ENCODE measurements at places on chromosomes 6 and 20.

DNA sequence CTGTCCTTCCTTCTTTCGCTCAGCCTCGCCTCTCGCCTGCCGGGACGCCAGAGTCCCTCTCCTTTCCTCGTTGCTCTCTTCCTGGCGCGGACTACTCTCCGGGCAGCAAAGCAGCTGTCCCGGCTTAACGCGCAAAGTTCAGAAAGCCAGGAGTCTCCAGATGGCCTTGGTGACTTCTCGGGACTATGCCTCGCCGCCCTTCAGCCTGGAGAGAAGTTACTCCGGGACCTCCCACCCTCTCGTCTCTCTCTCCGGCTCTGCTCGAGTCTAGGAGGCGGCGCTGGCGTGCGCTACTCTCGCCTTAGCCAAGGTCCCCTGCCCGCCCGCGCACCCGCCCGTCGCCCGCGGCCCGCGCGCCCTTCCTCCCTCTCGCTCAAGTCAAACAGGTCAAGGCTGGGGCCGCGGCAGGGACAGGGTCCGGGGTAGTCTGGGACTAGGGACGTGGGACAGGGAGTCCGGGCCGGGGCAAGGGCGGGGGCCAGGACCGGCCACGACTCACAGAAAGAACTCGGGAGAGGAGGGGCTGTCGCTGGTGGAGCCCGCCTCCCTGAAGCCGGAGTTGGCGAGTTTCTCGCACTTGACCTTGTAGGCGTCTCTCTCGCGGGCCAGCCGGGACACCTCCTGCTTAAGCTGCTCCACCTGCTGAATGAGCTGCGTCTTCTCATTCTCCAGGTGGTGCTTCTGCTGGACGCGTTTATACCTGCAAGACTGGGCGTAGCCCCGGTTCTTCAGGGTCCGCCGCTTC is 1.5 kb downstream of the MAFB start:
- peak; percentile 20 for DNase-seq

GRCh38 chr6:18087396-18088165 is 34.9 kb downstream of the NHLRC1 start:
- DNase-seq: no peak

- no peak for DNase-seq
These were observed 191.3 kb downstream of the OR2B2 start for GRCh38 chr6:27720607-27721580.

GRCh38 chr6:161353208-161353613 is 79.3 kb upstream of the AGPAT4 start:
- no peak for DNase-seq

DNA sequence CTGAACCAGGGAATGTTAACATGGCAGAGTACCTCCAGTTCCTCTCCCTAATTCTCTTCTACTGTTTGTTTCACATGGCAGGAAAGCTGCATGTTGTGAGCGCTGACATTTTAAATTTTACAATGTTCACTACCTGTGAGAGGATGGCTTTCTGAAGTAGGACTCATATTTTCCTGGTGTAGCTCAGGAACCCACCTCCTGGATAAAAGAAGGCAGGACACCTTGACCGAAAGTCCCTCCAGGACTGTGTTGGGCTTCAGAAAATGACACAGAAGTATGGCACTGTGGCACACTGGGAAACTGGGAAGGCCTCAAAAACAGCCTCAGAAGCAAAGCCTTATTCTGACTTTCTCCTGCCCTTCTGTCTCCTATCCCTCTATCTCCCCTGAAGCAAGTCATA is 33.3 kb downstream of the PTPRK start:
- DNase-seq: no peak

GRCh38 chr6:156449128-156449527 is 328.1 kb upstream of the ARID1B start:
- DNase-seq: no peak

DNA sequence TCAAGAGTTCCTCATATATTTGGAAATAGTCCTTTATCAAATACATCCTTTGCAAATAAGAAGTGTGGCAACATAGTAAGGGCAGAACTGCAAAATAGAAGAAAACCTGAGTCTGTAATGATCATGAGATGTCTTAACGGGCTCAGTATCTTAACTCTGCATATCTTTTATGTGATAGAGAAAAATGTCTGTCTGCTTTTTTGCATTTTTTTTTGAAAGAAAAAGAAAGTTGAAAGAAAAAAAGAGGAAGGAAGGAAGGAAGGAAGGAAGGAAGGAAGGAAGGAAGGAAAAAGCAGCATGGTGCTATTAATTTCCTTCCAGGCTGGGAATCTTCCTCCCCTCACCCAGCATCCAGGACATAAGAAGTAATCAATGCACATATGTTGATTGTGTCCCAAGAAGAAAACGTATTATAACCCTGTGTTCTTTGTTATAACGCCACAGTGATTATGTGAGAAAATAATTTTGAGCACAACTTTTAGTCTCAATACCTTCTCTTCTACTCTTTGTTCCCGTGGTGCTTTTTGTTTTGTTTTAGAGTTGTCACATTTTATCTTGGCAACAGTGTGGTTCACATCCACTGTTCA is 58.7 kb upstream of the PCSK2 start:
- no peak for DNase-seq

DNA sequence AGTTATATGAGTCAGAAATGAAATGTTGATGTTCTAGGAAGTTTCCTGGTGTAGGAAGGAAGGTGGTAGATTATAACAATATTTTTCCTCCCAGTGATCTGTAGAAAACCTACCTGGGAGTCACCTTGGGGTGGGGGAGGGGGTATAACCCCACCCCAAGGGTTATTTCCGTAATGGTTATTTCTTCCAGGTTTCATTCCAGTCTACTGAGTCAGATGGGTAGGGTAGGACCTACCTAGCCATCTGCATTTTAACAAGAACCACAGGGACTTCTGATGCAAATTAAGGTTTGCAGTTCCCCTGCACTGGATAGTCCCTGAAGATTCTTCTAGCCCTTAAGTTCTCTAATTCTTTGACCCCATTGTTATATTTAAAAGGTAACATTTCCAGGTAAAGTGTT is 88.9 kb downstream of the ARMC2 start:
- no peak for DNase-seq

DNA sequence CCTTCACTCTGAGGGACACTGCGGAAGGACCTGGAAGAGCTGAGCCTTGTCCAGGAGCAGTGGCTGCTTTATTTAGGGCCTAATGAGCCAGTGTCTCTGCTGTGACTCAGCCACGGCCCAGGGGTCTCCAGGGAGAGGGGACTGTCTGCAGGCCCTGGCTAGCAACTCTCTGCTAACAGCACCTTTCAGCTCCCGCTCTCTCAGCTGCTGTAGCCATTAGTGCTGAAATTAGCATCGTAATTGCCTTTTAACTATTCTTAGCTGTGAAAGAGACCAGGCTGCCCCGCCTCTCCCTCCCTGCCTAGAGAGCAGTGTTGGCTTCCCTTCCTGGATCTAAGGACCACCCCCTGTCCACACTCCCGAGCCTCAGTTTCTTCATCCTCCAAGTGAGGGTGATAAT is 53.1 kb upstream of the SLC32A1 start:
- DNase-seq: no peak

DNA sequence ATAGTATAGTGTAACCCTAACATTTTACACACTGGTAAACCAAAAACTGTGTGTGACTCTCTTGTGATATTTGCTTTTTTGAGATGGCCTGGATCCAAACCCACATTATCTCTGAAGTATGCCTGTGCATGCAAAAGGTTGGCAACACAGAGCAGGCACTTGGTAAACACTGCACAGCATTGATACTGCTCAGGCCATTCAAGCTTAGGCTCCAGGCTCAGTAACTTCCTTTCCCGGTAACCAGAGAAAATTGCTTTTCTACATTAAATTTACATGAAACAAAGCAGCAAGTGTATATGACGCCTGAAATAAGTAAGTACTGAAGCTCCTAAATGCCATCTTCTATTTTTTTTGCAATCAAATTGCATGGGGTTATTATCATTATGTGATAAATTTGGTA is 205.7 kb downstream of the EPM2A start:
- DNase-seq: no peak

DNA sequence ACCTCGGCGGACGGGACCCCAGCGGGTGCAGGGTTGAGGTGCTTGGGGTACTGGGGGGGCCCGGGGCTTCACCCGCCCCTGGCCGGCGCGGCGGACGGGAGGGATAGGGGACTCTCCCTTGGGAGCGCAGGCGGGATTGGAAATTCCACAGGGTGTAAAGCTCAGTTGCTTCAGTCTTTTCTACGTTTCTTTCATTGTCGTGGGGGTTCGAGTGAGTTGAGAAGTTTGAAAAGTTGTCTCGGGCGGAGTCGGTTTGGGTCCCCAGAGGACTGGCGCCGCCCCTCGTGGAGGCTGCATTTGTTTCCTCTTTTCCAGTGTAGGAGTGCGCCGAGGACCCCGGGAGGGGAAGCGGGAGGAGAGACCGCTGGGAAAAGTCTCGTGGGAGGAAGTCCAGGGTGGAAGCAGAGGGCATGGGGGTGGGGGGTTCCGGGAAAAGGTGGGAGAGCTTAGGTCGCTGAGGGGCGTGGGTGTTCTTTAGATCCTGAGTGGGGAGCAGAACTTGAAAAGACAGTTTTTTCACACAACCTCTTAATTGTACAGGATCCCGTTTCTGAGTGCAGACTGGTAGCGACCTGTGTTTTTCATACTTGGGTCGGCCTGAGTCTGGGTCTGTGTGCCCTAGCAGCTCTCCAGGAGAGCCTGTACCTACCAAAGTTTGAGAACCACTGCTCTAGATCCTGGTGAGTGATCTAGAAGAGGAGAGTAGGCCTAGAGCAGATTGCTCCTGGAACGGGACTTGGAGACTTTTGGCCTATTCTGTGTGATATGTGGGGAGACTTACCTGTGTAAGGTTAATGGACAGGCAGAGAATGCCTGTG is 495 bp downstream of the FAM83B start:
- peak; percentile 22 for DNase-seq

GRCh38 chr6:83590416-83590815 is 78.1 kb downstream of the PRSS35 start:
- no peak for DNase-seq

GRCh38 chr6:161677188-161677587 is 403.3 kb upstream of the AGPAT4 start:
- no peak for DNase-seq

DNA sequence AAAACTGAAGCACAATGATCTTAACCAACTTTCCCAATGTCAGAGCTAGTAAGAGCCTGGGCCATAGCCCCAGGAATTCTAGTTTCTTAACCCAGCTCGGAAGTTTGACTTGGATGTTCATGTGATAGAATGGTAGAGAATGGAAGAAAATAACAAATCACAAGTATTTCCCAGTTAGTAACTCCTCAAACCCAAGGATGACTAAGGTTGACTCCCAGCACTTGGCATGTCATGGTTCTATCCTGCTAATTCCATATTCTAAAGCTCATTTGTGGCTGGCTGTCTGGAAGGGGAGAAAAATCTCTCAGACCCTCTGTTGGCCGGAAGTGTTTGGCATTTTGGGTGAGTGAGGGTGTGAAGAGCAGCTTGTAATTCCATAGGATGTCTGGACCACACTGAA is 248.7 kb downstream of the RFPL4B start:
- DNase-seq: no peak

- no peak for DNase-seq
These were observed 42.8 kb upstream of the ID1 start for GRCh38 chr20:31562241-31562640.

GRCh38 chr20:32089637-32090362 is 19.7 kb upstream of the TM9SF4 start:
- no peak for DNase-seq

GRCh38 chr6:41040101-41040939 is 1.3 kb upstream of the UNC5CL start:
- no peak for DNase-seq

DNA sequence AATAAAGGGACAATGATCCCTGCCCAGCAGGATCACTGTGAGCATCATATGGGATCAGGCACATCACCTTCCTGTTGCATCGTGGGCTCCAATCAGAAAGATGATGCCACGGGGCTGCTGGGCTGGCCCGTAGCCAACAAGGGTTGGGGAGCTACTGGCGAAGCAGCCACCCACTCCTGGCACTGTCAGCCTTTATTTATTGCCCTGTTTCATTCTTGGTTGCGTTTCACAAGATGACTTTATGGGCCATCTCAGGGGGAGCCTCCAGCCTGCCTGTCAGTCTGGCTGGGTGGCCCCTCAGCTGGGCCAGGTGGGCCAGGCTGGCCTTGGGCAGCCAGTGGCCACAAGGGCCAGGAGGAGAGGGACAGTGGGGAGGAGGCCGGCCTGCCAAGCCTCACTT is 17.3 kb downstream of the VSTM2L start:
- DNase-seq: no peak

DNA sequence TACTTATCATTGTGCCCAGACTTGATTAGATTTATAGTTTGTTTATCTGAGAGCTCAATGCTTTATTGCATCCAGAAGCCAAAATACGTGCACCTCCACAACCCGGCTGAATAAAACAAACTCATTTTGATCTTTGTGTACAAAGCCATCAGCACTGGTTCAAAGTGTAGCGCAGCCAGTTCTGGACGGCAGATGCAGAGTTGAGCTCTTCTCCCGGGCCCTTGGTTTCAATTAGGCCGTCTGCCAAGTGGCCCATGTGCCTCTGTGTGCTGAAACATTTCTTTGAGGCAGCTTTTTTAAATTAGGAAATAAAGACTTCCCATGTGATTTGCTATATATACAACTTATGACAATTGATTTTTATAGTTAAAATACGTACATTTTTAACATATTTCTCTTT is 96.2 kb upstream of the RSPO3 start:
- peak; percentile 51 for DNase-seq

GRCh38 chr6:108133594-108134179 is 32.1 kb upstream of the NR2E1 start:
- DNase-seq: peak; percentile 90

- DNase-seq: peak; percentile 25
These were observed 797 bp upstream of the ZNF133 start for GRCh38 chr20:18287546-18287914.

GRCh38 chr6:149154261-149154821 is 163.2 kb upstream of the TAB2 start:
- no peak for DNase-seq

DNA sequence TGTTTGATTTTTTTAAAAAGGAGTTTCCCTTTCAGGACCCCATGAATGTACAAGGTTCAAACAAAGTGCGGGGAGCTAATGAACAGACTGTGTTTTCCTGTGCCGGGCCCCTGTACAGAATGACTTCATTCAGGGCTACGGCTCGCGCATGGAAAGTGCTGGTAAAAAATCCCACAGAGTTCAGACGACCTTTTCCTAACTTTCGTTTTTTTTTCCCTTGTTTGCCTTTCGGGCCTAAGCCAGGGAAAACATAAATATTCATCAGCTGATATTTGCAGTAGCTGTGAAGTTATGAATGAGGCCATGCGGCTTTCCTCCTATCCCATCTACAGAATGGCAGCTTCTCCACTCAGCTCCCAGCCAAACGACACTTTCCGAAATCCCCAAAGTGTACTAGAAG is 74.0 kb downstream of the HAO1 start:
- DNase-seq: no peak

DNA sequence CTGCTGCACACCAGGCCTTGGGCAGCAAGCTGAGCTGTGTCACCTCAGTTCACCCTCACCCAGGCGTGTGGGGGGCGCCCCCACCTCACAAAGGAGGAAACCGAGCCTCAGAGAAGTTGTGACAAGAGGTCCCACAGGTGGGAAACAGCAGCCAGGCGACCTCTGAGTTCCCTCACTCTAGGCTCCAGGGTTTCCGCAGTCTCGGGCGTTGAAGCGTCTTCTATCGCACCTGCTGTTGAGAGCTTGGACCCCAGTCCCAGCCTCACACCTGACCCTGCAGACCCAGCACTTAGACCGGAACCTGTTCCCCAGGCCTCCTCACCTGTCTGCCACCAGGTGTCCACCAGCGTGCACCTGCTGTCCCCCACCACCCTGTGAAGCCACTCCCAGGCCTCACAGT is 22.3 kb upstream of the APMAP start:
- no peak for DNase-seq

- DNase-seq: peak; percentile 73
These were observed 203.6 kb upstream of the GMDS start for GRCh38 chr6:2448826-2449571.

- DNase-seq: no peak
These were observed 16.9 kb downstream of the NDRG3 start for GRCh38 chr20:36728986-36729385.

- no peak for DNase-seq
These were observed 125.0 kb downstream of the MAP3K4 start for GRCh38 chr6:161116554-161116953.

Data from GM03348 (cell line).